Activated CD4-positive, alpha-beta T cell treated with anti-CD3 and anti-CD28 coated beads, Interleukin-2, amount 50 U/mL, for 48 hours (primary cell): ENCODE measurements at places on chromosomes 11 and 22.

DNA sequence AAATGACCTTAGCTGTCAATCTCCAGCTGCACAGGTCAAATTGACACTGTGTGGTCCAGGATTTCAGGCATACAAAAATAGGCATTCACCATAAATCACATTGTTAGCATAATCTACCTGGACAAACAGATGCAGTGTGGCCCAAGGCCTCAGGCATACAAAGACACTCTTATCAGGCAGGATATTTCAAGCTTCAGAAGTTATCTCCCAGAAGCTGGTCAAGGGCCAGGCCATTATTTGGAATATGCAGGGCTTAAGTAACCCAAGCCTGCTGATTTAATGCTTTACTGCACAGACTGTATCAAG lies 25.5 kb upstream of the HORMAD2 start:
- no peak for DNase-seq

DNA sequence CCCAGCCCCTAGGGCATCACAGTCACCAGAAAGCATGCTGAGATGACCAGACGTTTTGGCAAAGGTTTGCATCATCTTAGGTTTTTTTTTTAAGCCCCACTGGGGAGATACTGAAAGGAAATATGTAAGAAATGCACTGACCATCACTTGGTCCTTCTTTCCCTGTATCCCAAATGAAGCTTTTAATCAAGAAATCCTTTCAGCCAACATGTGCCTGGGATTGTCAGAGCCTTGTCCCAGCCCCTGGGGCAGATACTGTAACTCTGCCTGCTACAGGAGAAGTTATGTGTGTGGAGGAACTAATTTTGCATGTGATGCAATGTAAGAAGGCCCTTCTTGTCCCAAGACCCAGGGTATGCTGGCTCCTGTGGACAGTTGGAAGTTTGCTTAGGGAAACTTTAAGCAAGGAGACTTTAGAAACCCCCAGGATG lies 65.6 kb downstream of the PPFIBP2 start:
- DNase-seq, result no peak

DNA sequence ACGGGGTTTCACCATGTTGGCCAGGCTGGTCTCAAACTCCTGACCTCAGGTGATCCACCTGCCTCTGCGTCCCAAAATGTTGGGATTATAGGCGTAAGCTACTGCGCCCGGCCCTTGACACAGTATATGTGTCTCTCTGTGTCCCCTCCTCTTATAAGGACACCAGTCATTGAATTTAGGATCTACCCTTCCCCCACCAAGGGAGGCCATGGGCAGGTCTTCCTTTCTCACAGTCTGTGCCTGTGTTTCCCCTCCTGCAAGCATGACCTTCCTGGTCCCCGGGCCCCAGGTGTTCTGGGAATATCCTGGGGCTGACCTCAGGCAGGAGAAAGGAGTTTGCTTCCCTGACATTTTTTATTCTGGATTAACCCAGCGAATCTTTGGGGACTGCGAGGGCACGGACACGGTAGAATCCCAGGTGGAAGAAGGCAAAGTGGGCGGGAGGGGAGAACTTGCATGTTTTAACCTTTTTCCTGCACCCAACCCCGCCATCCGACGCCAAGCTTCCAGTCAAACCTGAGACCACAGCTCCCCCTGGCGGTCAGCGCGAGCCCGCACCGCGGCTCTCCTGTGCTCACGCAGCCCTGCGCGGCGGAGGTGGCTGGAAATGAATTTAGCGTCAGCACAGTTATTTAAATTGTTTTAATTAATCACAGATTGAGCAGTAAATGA lies 42.1 kb upstream of the ISX start:
- DNase-seq, result peak; percentile 76

GRCh38 chr11:60739114-60739513 lies 14.6 kb downstream of the MS4A18 start:
- no peak for DNase-seq

DNA sequence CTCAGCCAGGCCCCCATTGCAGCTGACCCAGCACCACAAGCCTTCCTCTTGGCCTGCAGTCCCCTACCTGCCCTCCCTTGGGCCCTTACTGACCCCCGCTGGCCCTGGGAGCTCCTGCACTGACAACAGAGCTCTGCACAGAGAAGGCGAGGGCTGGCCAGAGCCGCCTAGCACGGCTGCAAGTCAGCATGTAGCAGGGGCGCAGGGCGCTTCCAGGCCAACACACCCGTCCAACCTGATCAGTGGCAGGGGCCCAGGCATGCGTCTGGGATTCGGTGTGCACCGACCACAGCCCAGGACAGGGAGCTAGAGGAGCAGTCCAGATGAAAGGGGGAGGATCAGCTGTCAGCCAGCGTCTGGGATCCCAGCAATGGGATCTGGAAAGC lies 7.6 kb downstream of the WNT7B start:
- no peak for DNase-seq

- DNase-seq, result no peak
Measured at GRCh38 chr22:35418088-35418487, 18.1 kb downstream of the MCM5 start.

DNA sequence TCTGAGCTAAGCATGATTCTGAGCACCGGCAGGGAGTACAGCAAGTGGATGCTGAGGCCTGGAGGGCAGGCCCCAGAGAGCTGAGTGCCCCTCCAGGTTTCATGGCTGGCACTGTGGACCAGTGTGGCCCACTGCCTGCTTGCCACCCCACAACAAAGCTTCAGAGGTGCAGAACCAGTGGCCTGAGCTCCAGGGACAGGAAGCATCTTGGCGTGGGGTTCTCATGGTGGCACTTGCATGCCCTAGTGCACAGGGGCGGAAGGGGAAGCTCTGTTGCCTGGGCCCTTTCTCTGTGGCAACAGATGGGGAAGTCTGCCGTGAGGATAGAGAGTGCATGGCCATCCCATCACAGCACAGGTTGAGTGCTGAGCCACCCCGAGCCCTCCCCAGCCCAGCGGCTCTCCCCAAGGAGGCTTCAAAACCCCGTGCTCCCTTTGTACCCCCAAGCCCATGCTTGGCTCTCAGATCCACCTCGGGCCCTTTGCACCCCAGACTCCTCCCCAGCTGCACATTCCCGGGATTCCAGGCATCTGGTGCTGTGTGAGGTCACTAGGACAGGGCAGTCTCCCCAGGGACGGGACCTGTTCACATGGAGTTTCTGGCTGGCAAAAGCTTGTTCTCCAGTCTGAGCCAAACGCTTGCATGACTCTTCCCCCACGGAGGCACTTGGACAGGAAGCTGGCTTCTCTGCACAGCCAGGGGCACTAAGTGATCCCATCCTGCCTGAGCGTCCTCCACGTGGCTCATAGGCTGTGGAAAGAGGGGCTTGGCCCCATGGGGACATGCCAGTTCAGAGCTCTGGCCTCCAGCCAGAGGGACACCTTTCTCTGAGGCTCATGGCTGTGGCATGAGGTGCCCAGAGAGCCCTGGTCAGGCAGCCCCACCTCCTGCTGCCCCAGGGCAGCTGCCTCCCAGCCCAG lies 4.2 kb downstream of the SLC25A1 start:
- no peak for DNase-seq

GRCh38 chr11:74449369-74449931 lies 17.9 kb downstream of the KCNE3 start:
- DNase-seq, result peak; percentile 8

DNA sequence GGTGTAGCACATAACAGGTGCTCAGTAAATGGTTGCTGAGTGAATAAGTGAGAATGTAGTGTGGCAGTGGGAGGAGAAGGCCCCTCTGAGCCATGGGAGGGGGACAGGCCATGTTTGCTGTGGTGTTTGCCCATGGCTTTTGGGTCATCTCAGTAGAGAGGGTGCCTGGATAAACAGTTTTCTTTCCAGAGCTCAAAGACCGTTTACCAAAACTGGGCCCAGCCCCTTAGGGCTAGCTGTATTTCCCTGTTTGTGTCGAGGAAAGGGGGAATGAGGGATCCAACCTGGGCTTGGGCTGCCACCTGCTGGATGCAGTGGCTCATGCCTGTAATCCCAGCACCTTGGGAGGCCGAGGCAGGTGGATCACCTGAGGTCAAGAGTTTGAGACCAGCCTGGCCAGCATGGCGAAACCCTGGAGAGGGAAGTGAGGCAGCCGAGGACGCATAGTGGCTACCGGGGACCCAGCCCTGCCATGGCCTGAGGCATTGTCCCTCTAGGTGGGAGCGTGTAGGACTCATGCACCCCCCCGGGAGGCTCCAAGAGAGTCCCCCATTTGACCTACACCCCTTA lies 8.7 kb upstream of the LTO1 start:
- DNase-seq, result no peak

GRCh38 chr11:115430345-115430744 lies 73.9 kb downstream of the CADM1 start:
- no peak for DNase-seq

GRCh38 chr22:33570110-33570509 lies 350.2 kb downstream of the LARGE1 start:
- no peak for DNase-seq

DNA sequence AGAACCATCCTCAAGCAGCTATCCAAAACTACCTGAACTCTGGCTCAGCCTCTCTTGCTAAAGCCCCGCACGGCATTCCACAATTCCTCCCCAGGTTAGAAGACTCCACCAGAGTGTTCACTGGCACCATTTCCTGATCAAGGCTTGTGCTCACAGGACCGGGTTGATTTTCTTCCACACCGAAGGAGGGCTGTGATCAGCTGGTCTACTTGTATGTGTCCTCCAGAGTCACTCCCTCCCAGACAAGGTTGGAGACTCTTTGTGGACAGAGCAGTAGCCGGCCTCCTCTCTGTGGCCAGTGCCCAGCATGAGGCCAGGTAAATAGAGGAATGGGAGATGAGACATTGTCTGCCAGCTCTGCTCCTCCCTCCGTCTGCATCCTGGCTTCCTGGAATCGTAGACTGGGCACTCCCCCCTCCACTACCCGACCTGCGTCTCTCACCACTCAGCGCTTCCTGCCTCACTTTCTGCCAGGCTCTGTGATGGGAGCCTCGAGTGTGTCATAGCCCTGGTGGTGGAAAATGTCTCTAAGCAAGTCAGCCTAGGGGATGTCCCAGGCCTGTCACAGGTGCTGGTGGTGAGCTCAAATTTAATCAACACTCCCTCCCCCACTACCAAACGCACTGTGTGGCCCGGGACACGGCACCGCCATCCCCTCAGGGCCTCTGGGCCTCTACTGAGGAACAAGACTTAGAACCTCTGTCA lies 12.5 kb upstream of the TMPRSS6 start:
- peak; percentile 95 for DNase-seq

DNA sequence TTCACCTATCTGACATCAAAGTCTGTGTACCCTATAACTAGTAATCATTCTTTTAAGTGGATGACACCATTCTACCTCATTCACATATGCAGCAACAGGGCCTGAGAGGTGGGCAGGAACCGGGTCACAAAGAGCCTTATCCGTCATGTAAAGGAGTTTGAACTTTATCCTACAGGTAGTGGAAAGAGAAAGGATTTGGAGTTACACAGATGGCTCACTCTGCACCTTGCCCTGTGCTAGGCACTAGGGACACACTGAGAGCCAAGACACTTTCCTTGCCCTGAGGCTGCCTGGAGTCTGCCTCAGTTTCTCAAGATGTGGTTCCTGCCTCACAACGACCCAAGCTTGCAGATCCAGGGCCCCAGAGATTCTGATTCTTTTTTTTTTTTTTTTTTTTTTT lies 14.3 kb upstream of the ACER3 start:
- no peak for DNase-seq

- peak; percentile 40 for DNase-seq
Measured at GRCh38 chr11:1138097-1138496, 19.7 kb upstream of the MUC5AC start.
